Activated naive CD8-positive, alpha-beta T cell treated with anti-CD3 and anti-CD28 coated beads for 36 hours (primary cell): ENCODE measurements at places on chromosomes 7 and 10.

DNA sequence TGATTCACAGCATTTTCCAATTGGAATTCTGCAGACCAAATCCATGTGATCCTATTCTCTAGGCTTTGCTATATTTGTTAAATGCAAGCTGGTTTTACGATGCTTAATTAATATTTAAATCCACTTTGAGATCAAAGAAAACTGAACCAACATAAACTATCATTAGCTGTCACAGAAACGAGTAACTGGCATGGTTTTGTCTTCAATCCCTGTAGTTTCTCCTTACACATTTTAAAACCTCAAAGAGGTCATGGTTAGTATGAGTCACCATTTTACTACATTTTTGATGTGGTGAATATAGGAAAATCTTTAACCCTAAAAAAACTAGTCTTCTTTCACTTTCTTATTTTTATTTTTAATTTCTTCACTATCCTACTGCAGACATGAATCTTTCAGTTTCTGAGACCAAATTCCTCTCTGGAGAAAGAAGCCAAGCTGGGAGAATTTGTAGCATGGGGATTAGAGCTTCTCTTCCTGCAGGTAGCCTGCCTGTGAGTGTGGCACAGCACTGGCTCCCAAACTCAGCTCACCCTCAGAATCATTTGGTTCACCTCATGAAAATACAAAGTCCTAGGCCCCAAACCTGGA lies 8.7 kb upstream of the LIPM start:
- no peak overlapping the region for H3K4me3 ChIP-seq
- peak overlapping the region; percentile 60 for H3K27ac ChIP-seq
- peaks cover 8% of the 10 kb centered on the region for H3K27me3 ChIP-seq
- DNase-seq: no peak
- peaks cover 26% of the 10 kb centered on the region for H3K4me1 ChIP-seq
- H3K36me3 ChIP-seq: peaks cover 2% of the 10 kb centered on the region

DNA sequence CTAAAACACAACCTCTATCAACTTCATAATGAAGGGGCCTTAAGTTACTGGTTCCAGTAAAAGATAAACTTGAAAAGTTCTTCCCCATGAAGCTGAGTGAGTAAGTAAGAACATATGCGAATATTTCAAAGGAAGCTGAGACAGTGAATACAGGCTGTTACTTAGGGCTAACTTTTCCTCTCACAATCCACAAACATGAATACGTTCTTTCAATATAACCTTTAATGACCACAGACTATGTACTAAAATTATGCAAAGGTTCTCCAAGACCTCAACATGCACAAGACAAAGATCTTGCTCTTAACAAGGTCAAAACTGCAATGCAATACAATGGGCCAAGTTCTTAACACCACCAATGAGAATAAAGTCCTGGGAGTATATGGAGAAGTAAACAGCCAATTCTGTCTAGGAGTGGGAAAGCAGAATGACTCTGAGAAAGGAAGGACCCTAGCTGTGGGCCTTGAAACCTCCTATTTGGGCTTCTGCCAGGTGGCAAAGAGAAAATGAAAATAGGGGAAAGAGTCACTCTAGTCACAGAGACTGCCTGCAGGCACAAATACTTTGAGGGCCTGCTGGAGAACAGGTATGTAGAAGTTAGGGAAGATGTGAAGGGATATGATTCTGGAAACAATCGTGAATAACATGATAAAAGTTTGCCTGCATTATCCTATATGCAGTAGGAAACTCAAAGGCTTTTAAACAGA lies 43.7 kb downstream of the OSBPL3 start:
- H3K4me3 ChIP-seq: no peak overlapping the region
- peaks cover 41% of the 10 kb centered on the region for H3K36me3 ChIP-seq
- H3K27me3 ChIP-seq: no peaks in the 10 kb centered on the region
- DNase-seq: no peak

- peaks cover 2% of the 10 kb centered on the region for H3K36me3 ChIP-seq
- no peaks in the 10 kb centered on the region for H3K27me3 ChIP-seq
- H3K27ac ChIP-seq: no peak overlapping the region
- no peak overlapping the region for H3K4me3 ChIP-seq
- no peak for DNase-seq
Observed at GRCh38 chr7:136134503-136134902, 157.3 kb upstream of the MTPN start.

- H3K4me3 ChIP-seq: no peak overlapping the region
- no peaks in the 10 kb centered on the region for H3K4me1 ChIP-seq
- H3K27me3 ChIP-seq: no peaks in the 10 kb centered on the region
- no peaks in the 10 kb centered on the region for H3K36me3 ChIP-seq
- no peak for DNase-seq
Observed at GRCh38 chr10:31650010-31650409, 278.6 kb downstream of the ARHGAP12 start.

- H3K4me1 ChIP-seq: no peaks in the 10 kb centered on the region
- DNase-seq: no peak
- H3K4me3 ChIP-seq: no peak overlapping the region
- H3K36me3 ChIP-seq: peaks cover 2% of the 10 kb centered on the region
- no peak overlapping the region for H3K27ac ChIP-seq
Observed at GRCh38 chr7:1331561-1332467, 99.1 kb downstream of the UNCX start.
